ENCODE measurements at places on chromosomes 5 and 9.

- DNase-seq, result no peak
Observed at GRCh38 chr9:121160025-121160424, 41.6 kb downstream of the RAB14 start.

GRCh38 chr9:2085716-2086115 is 70.6 kb downstream of the SMARCA2 start:
- peak; percentile 52 for DNase-seq

DNA sequence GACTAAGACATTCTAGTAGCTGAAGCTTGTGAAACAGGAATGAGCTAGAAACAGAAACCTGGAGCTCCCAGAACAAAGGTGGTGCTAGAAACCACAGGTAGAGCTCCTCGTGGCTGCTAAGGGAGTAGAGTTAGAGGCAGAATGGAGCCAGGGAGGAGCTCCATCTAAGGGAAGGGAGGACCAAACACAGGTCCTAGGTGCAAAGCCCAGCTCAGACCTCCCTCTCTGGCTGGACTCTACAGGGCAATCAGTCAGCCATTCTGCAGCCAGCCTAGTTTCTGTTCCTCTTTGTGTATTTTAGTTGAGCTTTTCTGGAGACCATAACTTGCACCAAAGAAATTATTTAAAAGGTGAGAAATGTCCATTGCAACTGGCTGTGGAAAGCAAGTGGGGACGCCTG is 70.4 kb downstream of the CRB2 start:
- DNase-seq, result no peak

- DNase-seq, result no peak
Observed at GRCh38 chr9:129080298-129080600, 662 bp upstream of the DOLPP1 start.

GRCh38 chr9:129676975-129677374 is 11.5 kb downstream of the PRRX2 start:
- peak; percentile 38 for DNase-seq

- peak; percentile 57 for DNase-seq
Observed at GRCh38 chr5:79488775-79489174, 25.2 kb downstream of the HOMER1 start.

GRCh38 chr9:131046093-131046380 is 37.1 kb downstream of the LAMC3 start:
- no peak for DNase-seq

DNA sequence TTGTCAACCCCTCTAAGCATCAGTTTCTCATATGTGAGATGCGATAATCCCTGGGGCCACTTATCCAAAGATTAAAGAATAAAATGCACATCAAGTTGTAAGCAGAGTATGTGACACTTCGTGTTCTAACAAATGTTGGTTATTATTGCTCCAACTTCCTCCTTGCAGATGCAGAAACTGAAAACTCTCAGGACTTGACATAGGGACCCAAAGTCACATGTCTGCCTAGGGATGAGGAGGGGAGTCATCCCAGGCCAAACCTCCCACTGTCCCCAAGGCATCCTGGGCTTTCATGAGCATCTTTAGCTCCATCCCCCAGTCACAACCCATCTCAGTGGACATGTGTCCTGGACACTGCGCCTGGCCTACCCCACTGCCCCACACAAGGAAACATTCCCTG is 27.5 kb upstream of the SYK start:
- DNase-seq, result no peak

DNA sequence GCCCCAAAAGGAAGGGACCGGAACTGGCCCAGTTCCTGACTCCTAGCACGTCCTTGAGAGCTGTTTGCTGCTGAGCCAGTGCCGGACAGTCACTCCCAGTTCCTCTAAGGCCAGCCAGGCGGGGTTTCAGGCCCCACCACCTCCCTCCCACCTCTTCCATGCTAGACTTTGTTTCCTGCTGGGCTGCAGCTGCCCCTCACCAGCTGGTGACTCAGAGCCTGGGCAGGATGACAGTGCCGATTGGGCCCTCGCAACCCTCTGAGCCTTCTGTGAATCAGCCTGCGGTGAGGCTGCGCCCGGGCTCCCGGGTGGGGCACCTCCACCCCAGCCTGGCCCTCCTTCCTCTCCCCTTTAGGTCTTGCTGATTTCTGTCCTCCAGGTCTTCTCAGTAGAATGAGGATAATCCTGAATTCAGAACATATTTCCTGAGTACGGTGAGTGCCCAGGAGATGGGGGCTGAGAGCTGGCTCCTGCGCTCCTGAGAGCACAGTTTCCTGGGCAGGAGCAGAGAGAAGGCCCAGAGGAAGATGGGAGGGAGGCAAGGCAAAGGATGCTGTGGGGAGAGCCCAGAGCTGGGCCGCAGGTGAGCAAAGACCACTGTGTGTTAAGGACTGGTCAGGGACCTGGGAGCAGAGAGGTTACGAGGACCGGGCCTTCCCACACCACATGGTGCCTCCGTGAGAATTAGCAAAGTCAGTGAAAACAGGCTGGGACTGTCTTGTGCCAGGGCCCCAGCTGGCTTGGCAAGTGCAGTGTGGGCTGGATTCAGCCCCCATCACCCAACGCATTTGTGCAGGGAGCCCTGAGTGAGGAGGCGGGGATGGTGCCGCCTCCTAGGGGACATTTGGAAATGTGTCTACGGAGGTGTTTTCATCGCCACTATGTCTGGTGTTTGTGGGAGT is 32.9 kb upstream of the STXBP1 start:
- DNase-seq, result peak; percentile 99

DNA sequence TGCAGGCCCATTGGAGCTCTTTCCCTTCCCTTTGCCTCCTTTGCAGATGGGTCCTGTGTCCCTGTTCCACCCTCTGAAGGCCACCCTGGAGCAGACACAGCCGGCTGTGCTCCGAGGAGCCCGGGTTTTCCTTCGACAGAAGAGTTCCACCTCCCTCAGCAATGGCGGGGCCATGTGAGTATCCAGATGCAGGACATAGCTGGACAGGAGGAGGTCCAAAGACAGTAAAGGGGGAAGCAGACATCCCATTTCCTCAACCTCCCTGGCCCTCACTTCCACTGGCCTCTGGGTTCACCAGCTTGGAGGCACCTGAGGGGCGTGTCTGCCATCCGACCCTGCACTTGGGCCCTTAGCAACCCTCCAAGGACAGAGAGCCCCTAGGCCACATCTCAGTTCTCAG is 237.9 kb downstream of the CACNA1B start:
- no peak for DNase-seq

DNA sequence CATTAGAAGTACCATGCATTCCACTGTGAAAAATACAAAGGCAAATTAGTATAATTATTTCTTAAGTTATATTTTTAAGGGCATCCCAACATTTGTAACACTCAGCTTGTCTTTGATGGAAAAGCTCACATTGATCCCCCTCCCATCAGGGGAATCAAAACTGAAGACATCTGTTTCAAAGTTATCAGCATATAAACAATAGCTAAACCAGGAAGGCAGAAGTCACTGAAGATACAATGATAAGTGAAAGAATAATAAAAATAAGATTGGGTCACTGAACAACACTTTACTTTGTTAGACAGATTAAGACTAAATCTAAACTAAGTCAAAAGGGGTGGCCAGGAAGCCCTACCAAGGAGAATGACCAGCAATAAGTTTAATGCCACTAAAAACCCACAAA is 801.9 kb upstream of the ACO1 start:
- DNase-seq, result no peak

GRCh38 chr5:173835131-173835530 is 53.0 kb upstream of the CPEB4 start:
- DNase-seq, result no peak

GRCh38 chr5:73120222-73121118 is at the start of gene TMEM171:
Gene TMEM171 (plus strand): TSS chr5:73120575. CDS start chr5:73123374, 2,799 bp downstream.
- peak; percentile 49 for DNase-seq

DNA sequence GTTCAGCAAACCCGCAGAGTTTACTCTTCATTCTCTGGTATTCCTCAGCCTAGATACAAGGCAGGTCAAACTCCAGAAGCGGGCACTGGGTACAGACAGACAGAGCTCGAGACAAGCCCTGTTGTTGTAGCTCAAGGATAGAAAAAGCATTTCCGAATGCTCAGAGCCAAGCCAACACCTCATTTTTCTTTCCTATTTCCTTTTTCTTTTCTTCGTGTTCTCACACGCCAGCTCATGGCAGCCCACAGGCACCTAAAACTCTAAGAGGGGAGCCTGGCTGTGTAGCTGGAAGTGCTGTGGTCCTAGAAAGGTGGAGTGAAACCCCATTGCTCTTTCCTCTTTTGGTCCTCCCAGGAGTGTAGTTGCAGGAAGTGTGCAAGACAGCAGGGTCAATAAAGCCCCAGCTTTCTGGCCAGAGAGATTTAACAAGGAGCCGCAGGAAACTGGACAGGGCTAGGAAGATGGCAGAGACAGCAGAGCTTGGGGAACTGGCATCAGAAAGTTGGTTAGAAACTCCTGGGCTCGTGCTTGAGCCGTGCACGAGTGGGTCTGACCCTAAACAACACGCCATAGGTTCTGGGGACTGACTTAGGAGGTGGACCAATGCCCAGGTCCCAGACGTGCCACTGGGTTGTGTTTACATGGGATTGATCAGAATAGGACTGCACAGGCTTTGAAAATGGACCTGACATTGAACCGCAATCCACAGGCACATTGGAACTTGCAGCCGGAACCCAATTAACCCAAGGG is 41.6 kb downstream of the ADAMTS2 start:
- peak; percentile 29 for DNase-seq

Measured in EH (cell line).